Right cardiac atrium (tissue), 5 donors: ENCODE measurements at places on chromosomes 13 and 19. TPM values are rescaled to one million over a fixed set of nuclear protein-coding genes. Genes with fewer than 3 reads are reported as not detected.

- no peak for DNase-seq
These were observed 188.9 kb downstream of the KCTD12 start for GRCh38 chr13:76697288-76697687.

The GGN gene
- total RNA-seq, result 1.3 TPM

The LIPE gene
- 9.4 TPM for total RNA-seq

DNA sequence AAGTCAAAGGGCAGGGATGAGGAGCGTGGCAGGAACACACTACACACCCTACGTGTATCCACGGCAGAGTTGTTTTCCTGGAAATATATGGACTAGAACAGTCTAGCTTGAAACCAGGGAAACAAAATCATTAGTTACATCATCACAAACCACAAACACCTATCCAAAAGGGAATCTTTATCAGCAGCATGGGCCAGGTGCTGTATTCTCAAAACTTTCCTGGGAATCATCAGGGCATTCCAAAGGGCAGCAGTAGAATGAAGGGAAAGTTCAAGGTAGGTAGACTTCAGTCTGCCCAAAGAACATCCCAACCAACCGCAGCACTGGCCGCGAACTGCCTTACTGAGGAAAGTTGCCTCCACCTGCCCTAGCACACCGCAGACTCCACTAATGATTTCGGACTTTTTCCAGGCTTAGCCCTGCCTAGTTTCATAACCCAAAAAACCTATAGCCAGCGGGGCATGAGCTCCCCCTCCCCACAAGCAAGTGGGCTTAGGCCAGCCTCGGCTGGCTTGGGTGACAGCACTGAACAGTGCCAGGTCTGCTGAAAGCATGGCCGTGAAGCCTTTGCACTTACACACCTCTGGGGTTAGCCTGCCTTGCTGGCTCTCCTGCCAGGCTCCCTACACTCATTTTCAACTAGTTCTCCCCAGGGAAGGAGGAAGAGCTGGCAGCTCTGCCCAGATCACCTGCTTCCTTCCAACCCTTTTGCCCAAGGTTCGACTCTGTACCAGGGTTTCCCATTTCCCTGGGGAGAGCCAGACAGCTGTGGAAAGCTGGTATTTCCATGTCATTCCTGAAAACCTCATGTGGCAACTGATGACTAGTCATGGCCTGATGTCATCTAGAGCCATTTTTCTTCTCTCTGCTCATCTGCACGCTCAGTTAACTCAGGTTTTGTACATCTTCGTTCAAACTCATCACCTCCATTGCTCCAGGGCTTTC lies 77.3 kb upstream of the UBAC2 start:
- no peak for DNase-seq

GRCh38 chr13:51624207-51624606 lies 39.9 kb downstream of the WDFY2 start:
- no peak for DNase-seq

DNA sequence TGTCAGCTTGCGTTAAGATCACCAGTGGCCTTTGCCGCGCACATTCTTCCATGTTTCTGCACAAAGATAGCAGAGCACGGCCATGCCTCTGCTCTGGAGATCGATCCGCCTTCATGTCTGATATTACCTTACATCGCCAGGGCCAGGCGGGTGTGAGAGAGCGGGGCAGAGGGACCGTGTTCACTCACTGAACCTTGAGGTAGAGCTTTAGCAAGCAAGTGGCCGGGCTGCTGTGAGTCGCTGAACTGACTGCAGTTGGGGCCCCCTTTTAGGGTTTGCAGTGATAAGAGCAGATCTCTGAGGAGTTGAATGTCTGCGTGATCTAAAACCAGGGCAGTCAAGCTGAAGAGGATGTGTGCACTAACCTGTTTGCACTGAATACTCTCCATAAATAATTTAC lies 275.4 kb upstream of the OBI1 start:
- DNase-seq, result no peak
